ENCODE measurements at places on chromosomes 2 and 18.

DNA sequence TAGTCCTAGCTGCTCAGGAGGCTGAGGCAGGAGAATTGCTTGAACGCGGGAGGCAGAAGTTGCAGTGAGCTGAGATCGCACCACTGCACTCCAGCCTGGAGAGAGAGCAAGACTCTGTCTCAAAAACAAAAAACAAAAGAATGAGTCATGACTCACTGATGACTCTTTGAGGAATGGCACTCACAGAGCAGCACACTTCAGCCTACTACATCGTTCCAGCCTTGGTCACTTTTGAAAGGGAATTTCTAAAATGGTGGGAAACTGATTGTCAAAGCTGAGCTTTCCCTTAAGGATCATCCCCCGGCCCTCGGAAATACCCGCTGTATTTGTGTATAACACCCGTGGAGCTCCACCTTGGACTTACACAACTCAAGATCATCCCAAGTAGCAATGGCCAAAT, 217.3 kb upstream of the HS6ST1 start:
- DNase-seq = no peak

DNA sequence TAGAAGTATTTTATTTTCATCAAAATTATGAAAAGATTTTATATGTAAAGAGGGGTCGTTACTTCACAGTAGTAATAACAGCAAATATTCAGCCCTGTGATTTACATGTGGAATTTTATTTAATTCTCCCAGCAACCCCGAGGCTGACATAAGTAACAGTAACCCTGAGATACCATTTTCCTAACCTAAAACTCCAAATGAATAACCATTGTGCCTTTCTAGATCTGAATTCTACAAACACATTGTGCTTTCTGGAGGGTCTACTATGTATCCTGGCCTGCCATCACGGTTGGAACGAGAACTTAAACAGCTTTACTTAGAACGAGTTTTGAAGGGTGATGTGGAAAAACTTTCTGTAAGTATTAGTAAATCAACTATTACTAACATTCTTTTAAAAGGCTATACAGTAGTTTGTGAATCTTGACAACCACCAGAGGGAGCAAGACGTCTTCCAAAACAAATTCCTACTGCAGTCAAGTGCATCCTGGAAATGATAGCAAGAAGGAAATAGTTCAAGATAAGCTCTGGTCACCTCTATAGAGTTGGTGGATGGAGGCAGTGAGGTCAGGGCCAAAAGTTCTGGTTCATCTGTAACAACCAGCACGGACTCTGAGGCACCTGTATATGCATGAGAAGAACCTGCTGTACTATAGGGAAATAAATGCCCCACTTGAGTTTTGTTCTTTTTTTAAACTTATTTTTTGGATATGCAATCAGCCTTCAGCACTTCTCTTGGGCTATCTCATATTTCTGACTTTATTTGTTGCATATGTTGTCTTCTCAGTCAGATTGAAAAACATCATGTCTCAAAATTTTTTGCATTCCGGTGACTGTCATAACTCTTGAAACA, 37.4 kb downstream of the ACTR2 start:
- peak; percentile 35 for DNase-seq

GRCh38 chr2:42383855-42384530, 23.0 kb upstream of the COX7A2L start:
- no peak for DNase-seq

DNA sequence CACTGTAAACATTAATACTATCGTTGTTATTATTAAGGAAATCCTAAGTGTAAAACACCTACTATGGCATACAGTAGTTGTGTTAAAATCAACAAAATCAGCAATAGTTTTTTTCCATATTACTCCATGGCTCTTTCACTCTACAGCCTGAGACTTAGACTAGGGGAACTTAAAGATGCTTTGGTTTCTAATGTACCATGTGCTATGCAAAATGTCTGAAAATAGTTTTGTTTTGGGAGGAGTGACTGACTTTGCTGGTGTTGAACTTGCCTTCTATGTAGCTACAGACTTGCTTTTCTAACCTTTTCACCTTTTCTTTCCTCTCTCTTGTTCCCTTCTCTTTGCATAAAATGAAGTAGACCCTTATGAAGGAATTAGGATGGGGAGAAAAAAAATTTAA, 159.0 kb upstream of the CCDC195 start:
- DNase-seq = no peak

DNA sequence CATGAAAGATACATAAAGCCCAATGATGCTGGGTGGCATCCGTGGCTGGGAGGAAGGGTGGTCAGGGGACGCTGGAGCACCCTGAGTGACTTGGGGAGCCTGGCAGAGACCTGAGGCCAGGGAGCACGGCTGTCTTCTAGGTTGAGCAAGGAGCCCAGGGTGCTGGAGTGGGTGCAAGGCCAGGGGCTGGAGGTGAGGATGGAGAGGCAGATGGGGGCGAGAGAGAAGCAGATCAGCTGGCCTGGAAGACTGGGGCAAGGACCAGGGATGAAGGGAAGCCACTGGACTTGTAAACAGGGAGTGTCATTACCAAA, 52.2 kb downstream of the FAM178B start:
- DNase-seq = no peak

DNA sequence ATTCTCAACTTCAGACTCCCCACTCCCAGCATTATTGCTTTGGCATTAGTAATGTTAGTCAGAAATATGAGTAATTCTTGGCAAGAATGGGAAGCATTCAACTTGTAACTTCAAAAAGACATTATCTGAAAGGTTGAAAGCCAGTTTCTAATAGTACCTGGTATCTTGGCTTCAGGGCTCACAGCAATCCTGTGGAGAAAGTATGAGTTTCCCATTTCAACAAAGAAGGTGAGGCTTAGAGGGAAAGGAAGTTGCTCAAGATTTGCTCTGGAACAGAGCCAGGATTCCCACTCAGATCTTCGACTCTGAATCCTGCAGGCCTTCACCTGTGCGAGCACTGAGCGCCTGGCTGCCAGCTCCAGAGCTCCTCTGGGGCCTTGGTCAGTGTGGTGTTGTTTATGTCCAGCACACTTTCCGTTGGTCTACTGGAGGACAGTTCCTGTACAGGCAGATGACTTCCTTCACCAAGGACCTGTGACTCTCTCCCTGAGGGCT, 136.1 kb downstream of the MCFD2 start:
- DNase-seq = no peak

DNA sequence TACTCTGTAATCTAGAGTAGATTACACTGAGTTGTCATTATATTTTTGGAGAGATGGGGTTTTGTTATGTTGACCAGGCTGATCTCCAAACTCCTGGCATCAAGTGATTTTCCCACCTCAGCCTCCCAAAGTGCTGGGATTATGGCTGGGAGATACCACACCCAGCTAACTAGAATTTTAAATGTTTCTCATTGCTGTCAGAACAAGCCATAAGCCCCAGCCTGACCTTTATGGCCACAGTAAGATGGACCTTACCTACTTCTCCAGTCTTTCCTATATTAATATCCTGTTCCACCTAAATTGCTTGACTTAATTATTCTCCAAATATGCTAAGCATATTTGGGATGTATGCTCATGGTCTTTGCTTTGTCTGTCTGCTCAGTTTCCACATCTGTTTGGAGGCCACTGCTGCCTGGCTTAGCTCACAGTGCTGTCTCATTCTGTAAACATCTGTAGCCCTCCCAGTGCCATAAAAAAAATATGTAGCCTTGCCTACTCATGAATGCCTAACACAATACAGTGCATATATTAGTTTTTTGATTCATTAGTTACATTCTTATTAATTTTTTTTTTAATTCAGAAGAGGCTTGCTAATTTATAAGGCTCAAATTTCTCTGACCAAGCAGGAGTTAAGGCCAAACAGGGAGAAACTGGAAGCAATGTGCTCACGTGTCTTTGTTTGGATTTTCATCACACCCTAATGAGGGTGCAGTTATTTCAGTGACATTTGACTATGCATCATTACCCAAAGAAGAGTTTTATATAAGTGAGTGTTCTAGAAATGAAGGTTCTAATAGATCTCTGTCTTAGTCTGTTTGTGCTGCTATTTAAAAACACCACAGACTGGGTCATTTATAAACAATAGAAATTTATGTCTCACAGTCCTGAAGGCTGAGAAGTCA, 45.3 kb upstream of the PSME4 start:
- peak; percentile 87 for DNase-seq

- no peak for DNase-seq
These were observed 4.5 kb upstream of the TMSB10 start for GRCh38 chr2:84900971-84901370.

GRCh38 chr2:203626952-203627681, 79.3 kb upstream of the CD28 start:
- no peak for DNase-seq

GRCh38 chr2:29502460-29502911, 387.3 kb downstream of the CLIP4 start:
- no peak for DNase-seq

DNA sequence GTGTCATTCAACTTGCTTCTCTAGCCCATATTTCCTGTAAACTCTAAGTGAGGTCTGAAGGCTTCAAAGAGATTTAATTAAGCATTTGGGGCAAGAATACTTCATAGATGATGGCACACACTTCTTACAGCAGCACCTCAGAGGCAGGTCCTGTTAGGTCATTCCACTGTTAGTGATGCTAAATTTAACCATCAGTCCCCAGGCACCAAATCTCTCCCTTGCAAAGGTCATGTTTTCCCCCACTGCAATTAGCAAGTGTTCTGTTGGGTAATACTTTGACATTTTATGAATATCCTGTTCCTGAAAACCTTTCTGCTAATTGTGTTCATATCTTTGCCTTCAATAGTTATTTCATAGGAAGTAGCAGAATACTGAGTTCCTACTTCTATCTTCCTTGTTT, 117.0 kb downstream of the STK39 start:
- no peak for DNase-seq

- no peak for DNase-seq
These were observed 16.1 kb downstream of the TMEM247 start for GRCh38 chr2:46495231-46496030.

- DNase-seq = no peak
These were observed 249.4 kb upstream of the SLC14A2 start for GRCh38 chr18:45365835-45366234.

GRCh38 chr2:187148059-187148714, 299.2 kb upstream of the ZSWIM2 start:
- DNase-seq = no peak

DNA sequence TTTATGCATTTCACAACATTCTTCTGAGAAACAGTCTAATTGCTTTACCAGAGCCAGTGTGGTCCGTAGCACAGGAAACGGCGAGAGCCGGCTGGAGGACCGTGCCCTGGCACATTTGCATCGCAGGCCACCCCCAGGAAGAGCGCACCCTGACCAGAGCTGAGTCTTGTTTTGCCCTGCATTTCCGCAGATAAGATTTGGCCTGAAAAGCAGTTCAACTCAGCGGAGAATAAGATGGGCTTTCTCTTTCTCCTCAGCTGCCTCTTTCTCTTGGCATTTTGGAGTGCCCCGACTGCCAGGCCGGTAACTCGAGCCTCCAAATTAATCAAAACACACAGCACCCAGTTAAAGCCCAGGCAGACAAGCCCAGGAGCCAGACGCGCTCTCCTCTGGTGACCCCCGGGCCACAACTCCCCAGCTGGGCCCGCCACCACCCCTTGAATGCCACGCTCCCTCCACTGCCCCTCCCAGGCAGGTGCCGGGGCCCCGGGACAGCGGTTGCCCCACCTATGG, 464 bp downstream of the COL4A4 start:
- DNase-seq = no peak

DNA sequence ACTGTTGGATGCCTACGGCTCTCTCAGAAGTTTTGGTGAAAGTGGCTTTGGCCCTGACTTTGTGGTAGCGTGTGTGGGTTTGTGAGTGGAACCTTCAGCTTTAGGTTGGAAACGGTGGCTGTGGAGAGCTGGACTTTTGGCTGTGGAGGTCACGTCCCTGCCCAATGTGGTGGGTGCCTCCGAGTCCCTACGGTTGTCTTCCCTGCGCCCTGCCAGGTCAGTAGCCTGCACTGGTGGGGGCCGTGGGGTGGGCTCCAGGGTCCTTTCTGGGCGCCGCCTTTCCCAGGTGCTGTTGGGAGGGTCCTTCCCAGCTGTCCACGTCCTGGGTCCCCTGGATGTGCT, 11.1 kb downstream of the COLEC11 start:
- DNase-seq = no peak

- DNase-seq = peak; percentile 63
These were observed 23.1 kb upstream of the CHAC2 start for GRCh38 chr2:53744395-53745065.

DNA sequence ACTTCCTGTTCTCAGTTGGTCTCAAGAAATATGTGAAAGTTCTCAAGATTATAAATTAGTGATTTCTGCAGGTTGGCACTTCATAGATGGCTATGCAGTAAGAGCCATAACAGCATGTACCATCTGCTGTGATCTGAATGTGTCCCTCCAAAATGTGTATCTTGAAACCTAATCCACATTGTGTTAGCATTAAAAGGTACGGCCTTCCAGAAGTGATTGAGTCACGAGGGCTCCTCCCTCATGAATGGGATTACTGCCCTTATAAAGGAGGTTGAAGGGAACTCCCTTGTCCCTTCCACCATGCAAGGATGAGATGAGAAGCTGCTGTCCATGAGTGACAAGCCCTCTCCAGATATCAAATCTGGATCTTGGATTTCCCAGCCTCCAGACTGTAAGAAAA, 45.0 kb downstream of the METTL4 start:
- DNase-seq = no peak

DNA sequence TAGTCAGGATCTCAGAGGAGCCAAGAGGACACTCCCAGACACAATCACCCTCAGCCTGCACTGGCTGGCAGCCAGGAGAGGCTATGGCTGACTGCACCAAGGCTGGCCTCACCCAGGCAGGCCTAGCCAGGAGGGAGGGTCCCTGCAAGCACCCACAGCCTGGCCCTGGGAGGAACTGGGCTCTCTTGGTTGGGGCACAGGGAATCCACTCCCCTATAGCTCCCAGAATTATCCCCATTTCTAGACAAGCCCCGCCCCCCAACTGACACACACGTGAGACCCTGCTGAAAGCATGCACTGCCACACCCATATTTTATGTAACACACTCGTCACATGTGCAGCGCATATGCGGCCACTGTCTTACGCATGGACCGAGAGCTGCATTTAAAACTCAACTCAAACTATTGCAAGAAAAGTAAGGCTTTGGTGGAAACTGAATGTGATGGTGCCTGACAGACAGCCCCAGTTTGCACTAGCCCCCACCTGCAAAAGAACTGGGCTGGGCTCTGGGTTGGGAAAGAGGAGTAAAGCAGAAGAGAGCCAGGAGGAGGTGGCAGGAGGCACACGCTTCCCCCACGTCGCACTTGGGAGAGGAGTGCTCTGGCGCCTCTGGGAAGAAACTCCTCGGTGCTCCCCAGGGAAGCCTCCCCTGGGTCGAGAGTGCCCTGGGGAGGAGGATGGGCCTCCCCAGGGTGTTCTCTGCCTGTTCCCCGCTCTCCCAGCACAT, 28.9 kb upstream of the ARHGEF4 start:
- peak; percentile 81 for DNase-seq

DNA sequence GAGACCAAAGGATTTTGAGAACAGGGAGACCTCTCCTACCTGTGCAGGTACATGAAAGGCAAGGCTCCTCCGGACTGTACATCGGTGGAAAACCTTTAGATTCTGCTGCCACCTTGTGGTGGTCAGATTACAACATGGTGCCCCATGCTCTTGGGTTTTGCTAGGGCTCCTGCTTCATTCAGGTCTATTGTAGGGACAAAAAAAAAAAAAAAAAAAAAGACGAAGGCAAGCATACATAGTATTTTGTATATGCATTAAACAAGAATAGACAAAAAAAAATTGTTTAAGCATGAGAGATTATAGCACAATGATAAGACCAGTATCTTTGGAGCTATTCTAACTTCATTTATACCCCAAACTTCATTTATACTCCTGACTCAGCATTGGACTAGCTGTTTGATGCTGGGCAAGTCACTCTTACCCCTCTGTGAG, 27.4 kb upstream of the SPR start:
- no peak for DNase-seq
